ENCODE measurements at places on chromosomes 5 and 9. TPM values are rescaled to one million over a fixed set of nuclear protein-coding genes. Genes with fewer than 3 reads are reported as not detected.

DNA sequence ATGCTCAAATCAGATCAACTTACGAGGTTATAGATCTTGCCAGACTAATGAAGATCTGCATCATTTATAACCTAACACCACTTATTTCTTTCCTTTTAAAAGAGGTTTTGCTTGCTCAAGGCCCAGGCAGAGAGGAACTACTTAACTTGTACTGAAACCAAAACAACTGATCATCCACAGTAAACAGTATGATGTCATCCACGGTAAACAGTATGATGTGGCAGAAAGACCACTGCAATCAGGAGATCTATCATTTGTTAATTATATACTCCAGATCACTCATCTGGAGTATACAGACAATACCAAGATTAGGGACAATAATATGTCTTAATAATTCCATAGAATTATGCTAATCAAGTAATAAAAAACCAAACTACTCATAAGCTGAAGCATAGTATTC lies 116.8 kb downstream of the ADAMTS6 start:
- no peak overlapping the region for H3K27ac ChIP-seq
- H3K27me3 ChIP-seq, result no peaks in the 10 kb centered on the region
- no peak for DNase-seq
- no peaks in the 10 kb centered on the region for H3K36me3 ChIP-seq
- peaks cover 2% of the 10 kb centered on the region for H3K4me1 ChIP-seq
- no peak overlapping the region for H3K4me3 ChIP-seq

DNA sequence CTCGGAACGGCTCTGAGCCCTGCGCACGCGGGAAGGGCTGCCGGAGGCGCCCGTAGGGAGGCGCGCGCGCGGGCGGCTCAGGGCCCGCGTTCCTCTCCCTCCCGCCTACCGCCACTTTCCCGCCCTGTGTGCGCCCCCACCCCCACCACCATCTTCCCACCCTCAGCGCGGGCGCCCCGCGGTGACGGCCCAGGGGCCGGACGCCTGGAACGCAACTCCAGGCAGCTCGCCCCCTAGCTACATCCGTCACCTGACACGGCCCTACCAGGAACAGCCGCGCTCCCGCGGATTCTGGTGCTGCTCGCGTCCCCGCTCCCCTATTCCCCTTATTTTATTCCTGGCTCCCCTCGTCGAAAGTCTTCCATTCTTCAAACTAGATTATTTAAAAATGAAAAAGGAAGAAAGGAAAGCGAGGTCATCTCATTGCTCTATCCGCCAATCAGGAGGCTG lies at the start of gene CDKN2B-AS1:
CDKN2B-AS1 (plus strand) TSS at position 236 of the 450 bp plus-strand sequence.
- H3K27me3 ChIP-seq, result peaks cover 82% of the 10 kb centered on the region
- peak within 1 kb of the TSS; percentile 60 for H3K4me3 ChIP-seq
- H3K27ac ChIP-seq, result no peak within 1 kb of the TSS
- H3K36me3 ChIP-seq, result no peaks in the 10 kb centered on the region

- H3K27me3 ChIP-seq, result no peaks in the 10 kb centered on the region
- H3K27ac ChIP-seq, result no peak overlapping the region
- no peak overlapping the region for H3K4me3 ChIP-seq
These were observed 165.0 kb downstream of the FBXL7 start for GRCh38 chr5:15664961-15665360.

ADRA1B gene
- total RNA-seq, result 0.57 TPM

- H3K27ac ChIP-seq, result no peak overlapping the region
- no peaks in the 10 kb centered on the region for H3K27me3 ChIP-seq
- peaks cover 11% of the 10 kb centered on the region for H3K36me3 ChIP-seq
- no peak for DNase-seq
- H3K4me1 ChIP-seq, result peaks cover 10% of the 10 kb centered on the region
These were observed 28.8 kb downstream of the PPIC start for GRCh38 chr5:123007754-123008153.

IFNA2 gene
- total RNA-seq, result not detected

EIF4E1B gene
- total RNA-seq, result not detected

DNA sequence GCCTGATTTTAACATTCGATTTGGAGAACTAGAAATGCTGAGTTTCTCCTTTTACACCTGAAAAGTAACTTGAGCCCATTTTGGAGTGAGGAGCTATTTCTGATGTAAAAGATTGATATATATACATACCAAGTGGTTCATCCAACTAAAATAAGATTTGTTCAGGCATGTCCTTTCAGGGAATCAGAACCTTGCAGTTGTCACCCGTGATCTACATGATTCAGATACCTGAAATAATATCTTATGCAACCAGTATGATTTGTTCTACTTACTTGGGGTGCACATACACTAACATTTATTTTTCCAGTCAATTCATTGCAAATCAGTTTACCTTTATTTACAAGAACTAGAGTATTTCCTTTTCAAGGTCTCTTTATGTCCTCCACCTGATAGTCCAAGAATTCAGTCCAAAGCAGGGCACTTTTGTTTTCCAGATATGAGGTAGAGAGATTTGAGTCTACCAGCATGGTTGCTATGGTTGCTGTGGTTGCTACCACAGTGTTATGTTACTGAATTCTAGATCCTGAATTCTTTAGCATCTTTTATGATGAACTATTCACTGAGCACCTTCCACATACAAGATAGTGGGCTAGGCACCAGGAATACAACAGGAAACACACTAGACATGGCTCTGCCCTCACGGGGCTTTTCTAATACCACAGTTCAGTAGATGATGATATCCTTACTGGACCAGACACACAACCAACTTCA lies 49.3 kb downstream of the CCL28 start:
- no peak overlapping the region for H3K4me3 ChIP-seq
- no peak for DNase-seq
- H3K36me3 ChIP-seq, result peaks cover 4% of the 10 kb centered on the region
- no peak overlapping the region for H3K27ac ChIP-seq

DNA sequence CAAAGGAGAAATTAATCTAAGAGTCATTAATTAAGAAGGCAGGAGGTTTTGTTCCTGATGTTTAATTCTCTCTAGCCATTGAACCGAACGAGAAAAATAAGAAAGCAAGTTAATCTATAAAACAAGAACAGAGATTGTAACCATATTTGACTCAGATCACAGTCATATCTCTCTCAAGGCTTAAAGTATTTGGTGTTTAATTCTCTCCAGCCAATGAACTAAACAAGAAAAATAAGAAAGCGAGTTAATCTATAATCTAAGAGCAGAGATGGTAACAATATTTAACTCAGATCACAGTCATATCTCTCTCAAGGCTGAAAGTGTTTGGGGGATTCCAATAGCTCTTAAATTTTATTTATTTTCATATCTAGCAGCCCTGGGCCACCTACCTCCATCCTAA lies 74.4 kb upstream of the SHISAL2B start:
- H3K36me3 ChIP-seq, result no peaks in the 10 kb centered on the region
- peaks cover 23% of the 10 kb centered on the region for H3K4me1 ChIP-seq
- no peak for DNase-seq
- H3K27ac ChIP-seq, result no peak overlapping the region

PDLIM7 gene
- 113 TPM for total RNA-seq
